ENCODE measurements at places on chromosomes 1 and 21. TPM values are rescaled to one million over a fixed set of nuclear protein-coding genes. Genes with fewer than 3 reads are reported as not detected.
A peak's percentile ranks its signal among the peaks of the same experiment; 100 is the strongest.

Gene UBL4B
- 0.47 TPM for total RNA-seq

Gene ST6GALNAC5
- total RNA-seq, result not detected

Gene LRRC38
- not detected for total RNA-seq

Gene RGS1
- 0.22 TPM for total RNA-seq

Gene MTARC2
- not detected for total RNA-seq

Gene ESRRG
- total RNA-seq, result not detected

Gene BMP8B
- not detected for total RNA-seq

Gene ADCY10
- 0.14 TPM for total RNA-seq

Gene SPRR2D
- not detected for total RNA-seq

Gene DIPK1A
- total RNA-seq, result 1.7 TPM

Gene TNNT2
- 0.37 TPM for total RNA-seq

DNA sequence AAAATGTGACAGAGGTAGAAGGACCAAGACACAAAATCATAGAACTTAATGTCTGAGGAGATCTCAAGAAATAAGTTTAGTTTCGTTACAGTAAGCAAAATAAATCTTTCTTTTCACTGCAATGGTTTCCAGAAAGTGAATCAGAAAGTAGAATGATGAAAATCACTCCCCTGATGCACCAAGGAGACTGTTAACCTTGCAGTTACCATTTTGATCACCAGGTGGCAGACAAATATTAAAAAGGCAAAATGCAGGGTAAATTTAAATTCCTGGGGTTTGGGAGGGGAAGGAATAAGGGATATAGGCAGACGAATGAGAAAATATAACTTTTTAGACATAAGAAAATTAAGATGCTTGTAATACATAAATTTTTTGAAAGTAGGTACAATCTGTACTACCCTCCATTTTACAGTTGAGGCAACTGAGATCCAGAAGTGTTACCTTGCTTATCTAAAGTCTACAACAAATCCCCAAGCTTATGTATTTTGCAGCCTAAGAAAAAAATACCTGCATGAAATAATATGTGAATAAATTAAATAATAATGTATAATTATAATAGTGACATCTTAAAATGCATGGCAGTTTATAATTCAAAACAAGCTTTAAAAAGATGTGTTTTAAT is 253.2 kb downstream of the CRB1 start:
- peak; percentile 70 for DNase-seq
- no peak overlapping the region for H3K4me3 ChIP-seq
- no peaks in the 10 kb centered on the region for H3K27me3 ChIP-seq

DNA sequence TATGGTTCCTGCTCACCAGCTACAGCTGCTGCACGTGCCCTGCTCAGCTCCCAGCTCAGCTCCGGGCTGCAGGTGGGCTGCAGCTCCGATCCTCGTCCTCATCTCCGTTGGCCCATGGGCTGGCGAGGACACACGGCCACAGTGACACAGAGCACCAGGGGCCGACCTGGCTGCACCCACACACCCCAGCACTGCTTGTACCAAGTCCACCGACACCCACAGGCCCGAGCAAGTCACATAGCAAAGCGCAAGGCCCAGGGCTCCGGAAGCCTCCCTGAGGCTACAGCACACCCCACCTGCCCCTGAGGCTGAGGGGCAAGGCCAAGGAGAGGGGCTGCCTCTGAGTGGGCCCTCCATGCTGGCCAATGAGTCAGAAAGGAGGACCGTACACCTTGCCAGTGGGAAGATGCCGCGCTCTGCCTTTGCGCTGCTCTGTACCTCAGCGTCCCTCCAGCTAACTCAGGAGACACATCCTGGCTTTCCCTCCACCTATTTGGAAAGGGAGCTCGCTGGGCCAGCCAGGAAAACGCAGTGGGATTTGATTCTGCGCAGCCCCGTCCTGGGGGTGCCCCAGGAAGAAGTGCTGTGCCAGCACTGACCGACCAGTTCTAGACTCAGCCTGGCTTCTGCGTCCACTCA is 124.8 kb downstream of the SIK1 start:
- H3K27me3 ChIP-seq, result no peaks in the 10 kb centered on the region
- no peak overlapping the region for H3K27ac ChIP-seq
- H3K36me3 ChIP-seq, result no peaks in the 10 kb centered on the region

- no peaks in the 10 kb centered on the region for H3K27me3 ChIP-seq
- no peaks in the 10 kb centered on the region for H3K4me1 ChIP-seq
- no peak overlapping the region for H3K27ac ChIP-seq
- no peak overlapping the region for H3K4me3 ChIP-seq
- no peak for DNase-seq
- no peaks in the 10 kb centered on the region for H3K36me3 ChIP-seq
Observed at GRCh38 chr1:110538921-110539320, 19.9 kb upstream of the KCNA10 start.

- H3K27ac ChIP-seq, result no peak overlapping the region
- H3K27me3 ChIP-seq, result no peaks in the 10 kb centered on the region
- no peak overlapping the region for H3K4me3 ChIP-seq
Observed at GRCh38 chr1:46422261-46422871, 28.2 kb downstream of the FAAH start.

DNA sequence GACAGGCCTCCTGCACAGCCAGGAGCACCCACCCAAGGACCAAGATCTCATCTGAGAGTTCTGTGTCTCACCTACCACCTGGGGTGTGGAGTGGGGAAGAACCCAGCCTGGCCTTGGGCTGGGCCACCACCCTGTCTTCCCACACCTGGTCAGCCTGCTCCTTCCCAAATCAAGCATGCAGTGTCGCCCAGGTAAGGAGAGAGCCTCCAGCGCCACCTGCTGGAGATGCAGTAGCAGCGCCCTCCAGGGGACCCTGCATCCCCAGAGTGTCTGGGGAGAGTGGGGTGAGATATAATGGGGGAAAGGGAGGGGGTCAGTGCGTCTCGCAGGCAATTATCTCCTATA is 32.3 kb downstream of the KIAA2013 start:
- H3K27me3 ChIP-seq, result no peaks in the 10 kb centered on the region
- H3K4me1 ChIP-seq, result no peaks in the 10 kb centered on the region
- no peak overlapping the region for H3K27ac ChIP-seq
- H3K36me3 ChIP-seq, result no peaks in the 10 kb centered on the region
- no peak overlapping the region for H3K4me3 ChIP-seq
- DNase-seq, result peak; percentile 86

- H3K27me3 ChIP-seq, result no peaks in the 10 kb centered on the region
- H3K4me1 ChIP-seq, result peaks cover 31% of the 10 kb centered on the region
- no peak overlapping the region for H3K4me3 ChIP-seq
- DNase-seq, result no peak
- peaks cover 10% of the 10 kb centered on the region for H3K36me3 ChIP-seq
Observed at GRCh38 chr1:28239004-28239403, 3.1 kb downstream of the ATP5IF1 start.

- no peaks in the 10 kb centered on the region for H3K4me1 ChIP-seq
- no peak overlapping the region for H3K27ac ChIP-seq
- no peak for DNase-seq
- no peaks in the 10 kb centered on the region for H3K27me3 ChIP-seq
Observed at GRCh38 chr1:175885326-175885725, 141.9 kb upstream of the TNR start.

DNA sequence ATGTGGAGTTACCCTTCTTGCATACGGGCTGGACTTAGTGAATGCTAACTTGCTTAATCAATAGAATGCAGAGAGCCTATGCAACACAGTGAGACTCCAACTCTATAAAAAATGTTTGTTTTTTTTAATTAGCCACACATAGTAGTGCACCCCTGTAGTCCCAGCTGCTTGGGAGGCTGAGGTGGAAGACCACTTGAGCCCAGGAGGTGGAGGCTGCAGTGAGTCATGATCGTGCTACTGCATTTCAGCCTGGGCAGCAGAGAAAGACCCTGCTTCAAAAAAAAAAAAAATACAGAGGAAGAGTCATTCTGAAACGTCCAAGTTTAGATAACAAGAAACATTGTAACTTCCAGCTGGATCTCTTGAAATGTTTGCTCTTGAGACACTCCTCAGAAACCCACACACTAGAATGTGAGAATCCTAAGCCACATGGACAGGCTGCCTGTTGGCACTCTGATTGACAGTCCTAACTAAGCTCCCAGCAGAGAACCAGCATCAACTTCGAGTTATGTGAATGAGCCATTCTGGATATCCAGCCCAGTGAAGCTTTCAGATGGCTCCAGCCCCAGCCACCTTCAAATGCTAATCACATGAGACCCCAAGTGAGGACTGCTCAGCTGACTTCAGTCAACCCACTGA is 20.0 kb upstream of the CAP1 start:
- H3K27me3 ChIP-seq, result no peaks in the 10 kb centered on the region
- no peaks in the 10 kb centered on the region for H3K36me3 ChIP-seq
- no peak for DNase-seq
- H3K27ac ChIP-seq, result no peak overlapping the region
- H3K4me3 ChIP-seq, result no peak overlapping the region

DNA sequence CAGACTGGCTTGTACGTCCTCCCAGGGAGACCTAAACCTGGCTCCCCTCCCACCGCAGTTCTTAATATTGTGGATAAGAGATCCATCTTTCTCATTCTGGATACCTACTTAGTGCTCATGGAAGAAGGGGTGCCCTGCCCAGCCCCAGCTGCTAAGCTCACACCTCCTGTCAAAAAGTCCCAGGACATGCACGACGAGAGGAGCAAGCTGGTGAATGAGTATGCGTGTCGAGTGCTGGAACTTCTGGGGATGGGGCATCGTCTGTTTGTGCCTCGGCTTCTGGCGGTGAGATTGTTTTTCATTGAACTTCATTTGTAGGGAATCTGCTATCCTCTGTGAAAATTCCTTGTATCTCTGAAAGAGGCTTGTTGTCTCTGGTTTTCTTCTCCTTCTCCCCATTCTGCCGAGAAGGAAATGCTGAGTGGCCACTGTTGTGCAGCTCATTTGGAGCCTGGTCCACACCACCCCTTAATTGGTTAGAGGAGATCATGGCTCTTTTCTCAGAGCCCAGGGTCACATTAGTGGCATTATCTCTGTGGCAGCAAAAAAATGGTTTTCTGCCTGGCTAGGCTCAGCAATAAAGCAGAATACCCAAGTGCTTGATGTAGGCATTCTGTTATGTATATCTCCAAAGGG is 199.4 kb upstream of the CACYBP start:
- H3K4me3 ChIP-seq, result peak overlapping the region; percentile 70
- H3K4me1 ChIP-seq, result peaks cover 21% of the 10 kb centered on the region
- H3K27me3 ChIP-seq, result no peaks in the 10 kb centered on the region
- H3K27ac ChIP-seq, result no peak overlapping the region
- H3K36me3 ChIP-seq, result no peaks in the 10 kb centered on the region

DNA sequence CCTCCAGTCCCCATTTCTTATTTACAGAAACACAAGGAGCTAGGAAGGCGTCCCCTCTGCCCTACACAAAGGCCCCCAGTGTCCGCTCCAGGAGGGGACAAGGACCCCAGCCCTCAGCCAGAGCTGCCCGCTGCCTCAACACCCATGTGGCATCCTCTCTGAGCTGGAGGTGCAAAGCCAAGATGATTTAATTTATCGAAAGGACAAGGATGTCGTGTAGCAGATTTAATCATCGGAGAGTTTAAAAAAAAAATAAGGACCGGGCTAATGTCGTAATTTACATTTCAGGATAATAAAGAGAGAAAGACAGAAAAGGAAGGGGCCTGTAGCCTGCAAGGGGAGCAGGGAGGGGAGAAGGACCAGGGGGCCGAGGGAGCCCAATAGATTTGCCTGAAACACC is 68.3 kb upstream of the CASZ1 start:
- H3K36me3 ChIP-seq, result no peaks in the 10 kb centered on the region
- no peaks in the 10 kb centered on the region for H3K27me3 ChIP-seq
- H3K27ac ChIP-seq, result no peak overlapping the region
- no peak overlapping the region for H3K4me3 ChIP-seq

DNA sequence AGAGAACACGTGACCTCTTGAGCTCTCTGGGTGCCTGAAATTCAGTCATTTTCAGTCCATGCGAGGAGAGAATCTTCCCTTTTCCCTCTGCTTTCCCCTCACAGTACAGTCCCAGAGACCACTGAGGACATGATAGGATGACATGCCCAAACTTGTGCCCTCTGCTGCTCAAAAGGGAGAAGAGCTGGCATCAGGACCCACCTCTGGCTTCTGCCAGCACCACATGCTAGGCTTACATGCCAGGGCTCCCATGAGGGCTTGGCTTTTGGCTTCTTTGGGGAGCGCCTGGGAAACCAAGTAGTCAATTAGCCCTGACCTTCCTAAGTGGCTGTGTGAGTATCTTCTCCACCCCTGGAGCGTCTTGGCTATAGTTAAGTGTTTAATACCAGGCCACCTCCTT is 13.8 kb upstream of the KCNQ4 start:
- peak; percentile 62 for DNase-seq
- no peak overlapping the region for H3K4me3 ChIP-seq
- no peaks in the 10 kb centered on the region for H3K27me3 ChIP-seq
- peak overlapping the region; percentile 46 for H3K27ac ChIP-seq

GRCh38 chr1:21607549-21608529 is 61.3 kb downstream of the RAP1GAP start:
- DNase-seq, result peak; percentile 99
- peak overlapping the region; percentile 33 for H3K4me3 ChIP-seq
- H3K27me3 ChIP-seq, result no peaks in the 10 kb centered on the region
- H3K4me1 ChIP-seq, result peaks cover 6% of the 10 kb centered on the region
- H3K36me3 ChIP-seq, result no peaks in the 10 kb centered on the region
- no peak overlapping the region for H3K27ac ChIP-seq

- no peaks in the 10 kb centered on the region for H3K4me1 ChIP-seq
- no peak overlapping the region for H3K4me3 ChIP-seq
- no peak for DNase-seq
- no peaks in the 10 kb centered on the region for H3K27me3 ChIP-seq
- H3K36me3 ChIP-seq, result no peaks in the 10 kb centered on the region
- no peak overlapping the region for H3K27ac ChIP-seq
Observed at GRCh38 chr1:166470441-166470840, 303.6 kb upstream of the FAM78B start.

GRCh38 chr1:155113450-155113980 is 14.2 kb upstream of the EFNA1 start:
- no peaks in the 10 kb centered on the region for H3K27me3 ChIP-seq
- DNase-seq, result no peak
- no peaks in the 10 kb centered on the region for H3K4me1 ChIP-seq
- no peak overlapping the region for H3K4me3 ChIP-seq

- peak overlapping the region; percentile 83 for H3K4me3 ChIP-seq
- peak; percentile 56 for DNase-seq
- H3K27me3 ChIP-seq, result no peaks in the 10 kb centered on the region
- H3K4me1 ChIP-seq, result peaks cover 28% of the 10 kb centered on the region
Observed at GRCh38 chr1:6625584-6626149, 999 bp downstream of the THAP3 start.

DNA sequence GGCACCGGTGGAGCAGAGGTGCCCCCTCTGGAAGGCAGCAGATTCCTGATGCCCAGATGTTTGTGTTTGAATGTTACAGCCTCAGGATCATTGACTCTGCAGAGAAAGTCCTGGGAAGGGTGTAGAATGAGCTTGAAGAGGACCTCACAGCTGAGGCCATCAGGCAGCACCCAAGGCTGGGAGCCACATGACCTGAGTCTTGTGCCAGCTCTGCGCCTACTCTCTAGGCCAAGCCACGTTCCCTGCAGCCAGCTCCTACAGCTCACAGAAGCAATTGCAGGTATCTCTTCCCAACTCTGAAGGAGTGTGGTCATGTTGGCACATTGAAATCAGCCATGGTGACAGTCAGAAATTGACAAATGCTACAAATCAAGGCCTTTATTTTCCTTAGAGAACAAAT is 36.3 kb downstream of the GRHL3 start:
- no peaks in the 10 kb centered on the region for H3K4me1 ChIP-seq
- no peak overlapping the region for H3K4me3 ChIP-seq
- H3K27me3 ChIP-seq, result no peaks in the 10 kb centered on the region
- no peaks in the 10 kb centered on the region for H3K36me3 ChIP-seq
